ENCODE measurements at places on chromosomes 7 and 10. TPM values are rescaled to one million over a fixed set of nuclear protein-coding genes. Genes with fewer than 3 reads are reported as not detected.

- no peak overlapping the region for H3K27ac ChIP-seq
- H3K36me3 ChIP-seq, result no peaks in the 10 kb centered on the region
- H3K4me3 ChIP-seq, result no peak overlapping the region
- no peaks in the 10 kb centered on the region for H3K27me3 ChIP-seq
Measured at GRCh38 chr7:95863623-95864022, 91.3 kb downstream of the DYNC1I1 start.

DNA sequence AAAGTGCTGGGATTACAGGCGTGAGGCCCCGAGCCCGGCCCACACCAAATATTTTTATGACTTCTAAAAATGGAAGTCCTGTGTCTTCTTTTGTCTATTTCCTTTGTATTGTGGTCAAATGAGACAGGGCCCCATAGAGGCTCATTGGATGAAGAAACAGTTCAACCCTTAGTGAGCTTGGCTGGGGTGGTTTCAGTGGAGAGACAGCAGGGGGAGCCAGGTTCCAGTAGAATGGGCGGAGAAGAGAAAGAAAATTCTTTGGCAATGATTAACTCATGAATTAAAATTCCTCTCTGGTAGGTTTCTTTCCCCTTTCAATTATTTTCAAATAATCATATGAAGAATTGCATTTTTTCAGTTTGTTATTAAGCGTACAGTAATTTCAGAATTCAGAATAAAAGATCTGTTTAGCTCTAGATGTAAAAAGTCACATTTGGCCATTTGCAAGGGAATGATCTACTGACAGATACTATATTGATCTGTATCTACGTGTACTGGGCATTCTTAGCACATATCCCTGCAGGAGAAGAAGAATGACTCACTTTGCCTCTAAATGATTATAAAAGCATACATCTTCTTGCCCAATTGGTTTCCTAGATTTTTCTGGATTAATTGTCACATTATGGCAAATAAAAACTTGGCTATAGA is 43.2 kb downstream of the PNLIPRP3 start:
- peaks cover 1% of the 10 kb centered on the region for H3K27me3 ChIP-seq
- no peak overlapping the region for H3K4me3 ChIP-seq
- H3K4me1 ChIP-seq, result peaks cover 24% of the 10 kb centered on the region
- H3K36me3 ChIP-seq, result no peaks in the 10 kb centered on the region

GRCh38 chr7:25851332-25852210 is 300.4 kb upstream of the NFE2L3 start:
- peaks cover 21% of the 10 kb centered on the region for H3K4me1 ChIP-seq
- H3K27ac ChIP-seq, result no peak overlapping the region
- peak overlapping the region; percentile 84 for H3K4me3 ChIP-seq
- H3K36me3 ChIP-seq, result no peaks in the 10 kb centered on the region

DNA sequence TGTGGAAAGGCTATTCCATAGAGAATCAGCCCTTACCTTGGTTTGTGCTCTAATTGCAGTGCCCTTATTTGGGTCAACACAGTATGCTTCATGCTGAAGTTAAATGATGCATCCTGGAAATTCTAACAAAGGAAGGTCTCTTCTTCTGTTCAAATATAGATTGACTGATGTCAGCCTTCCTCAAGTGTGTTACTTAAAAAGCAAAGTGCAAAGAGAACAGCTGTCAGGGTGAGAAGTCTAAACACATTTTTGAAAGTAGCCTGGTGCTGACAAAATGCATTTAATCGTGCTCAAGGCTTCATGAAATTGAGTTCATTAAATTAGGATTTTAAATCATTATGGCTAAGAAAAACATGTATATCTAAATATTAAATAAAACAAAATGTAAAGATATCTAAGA is 19.5 kb downstream of the AGR2 start:
- H3K27ac ChIP-seq, result no peak overlapping the region
- H3K4me3 ChIP-seq, result no peak overlapping the region
- no peaks in the 10 kb centered on the region for H3K4me1 ChIP-seq
- no peak for DNase-seq
- H3K36me3 ChIP-seq, result peaks cover 22% of the 10 kb centered on the region

- H3K4me1 ChIP-seq, result no peaks in the 10 kb centered on the region
- H3K4me3 ChIP-seq, result no peak overlapping the region
- H3K27me3 ChIP-seq, result peaks cover 4% of the 10 kb centered on the region
- no peaks in the 10 kb centered on the region for H3K36me3 ChIP-seq
- H3K27ac ChIP-seq, result no peak overlapping the region
Measured at GRCh38 chr7:14023342-14023741, 33.9 kb upstream of the ETV1 start.

DNA sequence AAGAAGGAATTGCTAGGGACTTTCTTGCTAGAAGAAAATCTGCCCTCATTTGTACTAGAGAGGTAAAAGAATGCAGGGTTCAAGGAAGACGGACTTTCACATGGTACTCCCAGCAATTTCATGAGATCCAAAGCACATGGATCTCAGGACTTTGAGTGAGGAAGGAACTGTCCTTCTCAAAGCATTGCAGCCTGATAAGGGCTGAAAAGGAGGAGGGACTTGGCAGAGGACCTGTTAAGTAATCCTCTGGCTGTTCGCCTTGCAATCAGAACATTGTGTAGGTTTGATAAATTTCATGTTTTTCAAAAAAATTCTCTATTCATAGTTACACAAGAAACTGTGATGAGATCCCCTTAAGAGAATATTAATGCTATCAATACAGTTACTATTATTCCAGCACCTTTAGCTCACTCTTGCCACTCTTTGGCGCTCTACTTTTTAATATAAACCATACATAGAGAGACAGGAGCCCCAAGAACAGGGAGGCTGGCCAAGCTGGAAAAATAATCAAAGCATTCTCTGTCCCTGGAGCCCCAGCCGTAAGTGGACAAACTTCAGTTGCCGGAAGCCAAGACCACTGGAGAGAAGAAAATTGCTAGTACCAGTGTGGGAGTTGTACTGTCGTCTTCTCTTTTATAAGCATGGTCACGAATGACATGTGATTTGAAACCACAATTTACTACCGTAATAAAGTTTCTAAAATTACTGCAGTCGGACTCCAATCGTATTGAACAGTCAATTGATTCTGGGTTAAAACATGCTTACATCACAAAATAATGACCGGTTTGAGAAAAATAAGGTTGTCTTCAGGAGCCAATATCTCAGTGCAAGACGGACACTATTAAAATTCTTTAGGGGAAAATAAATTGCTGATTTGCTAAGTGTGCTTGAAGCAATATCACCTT is 424.4 kb downstream of the SDK1 start:
- peaks cover 3% of the 10 kb centered on the region for H3K27me3 ChIP-seq
- DNase-seq, result no peak
- no peak overlapping the region for H3K27ac ChIP-seq
- H3K36me3 ChIP-seq, result no peaks in the 10 kb centered on the region

- H3K27ac ChIP-seq, result no peak overlapping the region
- no peaks in the 10 kb centered on the region for H3K36me3 ChIP-seq
- DNase-seq, result no peak
- no peak overlapping the region for H3K4me3 ChIP-seq
- no peaks in the 10 kb centered on the region for H3K4me1 ChIP-seq
Measured at GRCh38 chr7:91864070-91864469, 16.4 kb downstream of the MTERF1 start.

GRCh38 chr10:57786850-57787750 is 480.6 kb downstream of the IPMK start:
- H3K27ac ChIP-seq, result no peak overlapping the region
- peaks cover 3% of the 10 kb centered on the region for H3K4me1 ChIP-seq
- H3K36me3 ChIP-seq, result no peaks in the 10 kb centered on the region
- no peak for DNase-seq
- no peak overlapping the region for H3K4me3 ChIP-seq

GRCh38 chr7:25083201-25083600 is 41.9 kb downstream of the CYCS start:
- no peaks in the 10 kb centered on the region for H3K4me1 ChIP-seq
- no peaks in the 10 kb centered on the region for H3K36me3 ChIP-seq
- H3K27me3 ChIP-seq, result no peaks in the 10 kb centered on the region
- no peak overlapping the region for H3K4me3 ChIP-seq
- no peak overlapping the region for H3K27ac ChIP-seq
- no peak for DNase-seq

GRCh38 chr10:90412582-90412981 is 445.3 kb downstream of the HTR7 start:
- no peaks in the 10 kb centered on the region for H3K27me3 ChIP-seq
- H3K4me3 ChIP-seq, result no peak overlapping the region
- no peak overlapping the region for H3K27ac ChIP-seq
- no peaks in the 10 kb centered on the region for H3K36me3 ChIP-seq

DNA sequence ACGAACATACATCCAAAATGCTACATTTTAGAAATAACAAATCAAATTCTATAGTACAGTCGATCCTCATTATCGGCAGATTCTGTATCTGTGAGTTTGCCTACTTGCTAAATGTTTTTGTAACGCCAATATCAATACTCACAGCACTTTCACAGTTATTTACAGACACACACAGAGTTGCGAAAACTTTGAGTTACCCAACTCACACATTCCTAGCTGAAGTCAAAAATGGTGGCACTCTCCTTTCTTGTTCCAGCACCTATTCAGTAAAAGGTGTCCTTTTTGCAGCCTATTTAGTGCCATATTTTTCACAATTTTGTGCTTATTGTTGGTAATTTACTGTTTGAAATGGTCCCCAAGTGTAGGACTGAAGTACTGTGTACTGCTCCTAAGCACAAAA is 161.7 kb downstream of the AKR1D1 start:
- peaks cover 2% of the 10 kb centered on the region for H3K27me3 ChIP-seq
- H3K4me1 ChIP-seq, result no peaks in the 10 kb centered on the region
- no peak overlapping the region for H3K4me3 ChIP-seq
- no peak for DNase-seq

DNA sequence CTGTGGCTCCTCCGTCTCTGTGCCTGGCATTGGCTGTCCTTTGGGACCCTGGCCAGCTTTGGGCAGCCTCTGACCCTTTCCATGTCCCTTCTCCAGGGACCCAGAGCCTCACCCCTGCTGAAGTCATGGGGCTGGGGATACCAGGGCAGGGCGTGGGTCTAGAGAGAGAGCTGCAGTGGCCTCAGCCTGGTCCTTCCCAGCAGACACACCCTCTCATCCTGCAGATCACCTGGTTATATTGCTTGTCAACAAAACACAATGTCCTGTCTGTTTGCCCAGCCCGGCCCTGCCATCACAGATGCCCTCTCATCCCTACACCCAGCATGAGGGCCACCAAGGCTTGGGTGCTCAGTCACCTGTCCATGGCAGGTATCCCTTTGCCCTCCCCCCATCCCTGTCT is 1.8 kb downstream of the MUC17 start:
- peaks cover 3% of the 10 kb centered on the region for H3K4me1 ChIP-seq
- H3K27ac ChIP-seq, result no peak overlapping the region
- no peak overlapping the region for H3K4me3 ChIP-seq
- peaks cover 5% of the 10 kb centered on the region for H3K27me3 ChIP-seq
- peaks cover 3% of the 10 kb centered on the region for H3K36me3 ChIP-seq

GRCh38 chr10:63166742-63167258 is 33.7 kb downstream of the NRBF2 start:
- H3K27me3 ChIP-seq, result no peaks in the 10 kb centered on the region
- no peak overlapping the region for H3K4me3 ChIP-seq
- H3K27ac ChIP-seq, result no peak overlapping the region
- peaks cover 6% of the 10 kb centered on the region for H3K36me3 ChIP-seq
- peaks cover 6% of the 10 kb centered on the region for H3K4me1 ChIP-seq

- peaks cover 3% of the 10 kb centered on the region for H3K36me3 ChIP-seq
- H3K27ac ChIP-seq, result no peak overlapping the region
- DNase-seq, result no peak
- peaks cover 2% of the 10 kb centered on the region for H3K27me3 ChIP-seq
- peaks cover 29% of the 10 kb centered on the region for H3K4me1 ChIP-seq
Measured at GRCh38 chr7:134742688-134743350, 36.6 kb upstream of the CALD1 start.

GRCh38 chr10:62019013-62019684 is 117.7 kb downstream of the ARID5B start:
- no peak for DNase-seq
- no peak overlapping the region for H3K27ac ChIP-seq
- peaks cover 2% of the 10 kb centered on the region for H3K4me1 ChIP-seq
- no peak overlapping the region for H3K4me3 ChIP-seq

DNA sequence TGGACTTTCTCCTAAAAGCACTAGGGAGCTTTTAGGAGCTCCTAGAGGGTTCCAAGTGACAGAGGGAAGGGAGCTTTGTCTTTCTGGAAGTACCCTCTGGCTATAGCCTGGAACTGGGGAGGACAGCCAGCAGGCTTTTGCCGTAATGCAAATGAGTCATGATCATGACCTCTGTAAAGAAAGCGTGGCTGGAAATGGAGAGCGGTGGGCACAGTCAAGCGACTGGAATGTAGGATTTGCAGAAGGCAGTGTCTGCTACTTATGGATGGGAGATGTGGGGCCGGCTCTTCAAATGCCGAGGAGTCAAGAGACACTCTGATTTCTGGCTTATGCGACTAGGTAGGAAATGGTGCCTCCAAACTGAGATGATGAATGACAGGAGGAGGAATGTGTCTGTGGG is 34.6 kb upstream of the PLPP4 start:
- H3K27ac ChIP-seq, result no peak overlapping the region
- H3K36me3 ChIP-seq, result no peaks in the 10 kb centered on the region
- no peaks in the 10 kb centered on the region for H3K27me3 ChIP-seq
- H3K4me1 ChIP-seq, result no peaks in the 10 kb centered on the region

DNA sequence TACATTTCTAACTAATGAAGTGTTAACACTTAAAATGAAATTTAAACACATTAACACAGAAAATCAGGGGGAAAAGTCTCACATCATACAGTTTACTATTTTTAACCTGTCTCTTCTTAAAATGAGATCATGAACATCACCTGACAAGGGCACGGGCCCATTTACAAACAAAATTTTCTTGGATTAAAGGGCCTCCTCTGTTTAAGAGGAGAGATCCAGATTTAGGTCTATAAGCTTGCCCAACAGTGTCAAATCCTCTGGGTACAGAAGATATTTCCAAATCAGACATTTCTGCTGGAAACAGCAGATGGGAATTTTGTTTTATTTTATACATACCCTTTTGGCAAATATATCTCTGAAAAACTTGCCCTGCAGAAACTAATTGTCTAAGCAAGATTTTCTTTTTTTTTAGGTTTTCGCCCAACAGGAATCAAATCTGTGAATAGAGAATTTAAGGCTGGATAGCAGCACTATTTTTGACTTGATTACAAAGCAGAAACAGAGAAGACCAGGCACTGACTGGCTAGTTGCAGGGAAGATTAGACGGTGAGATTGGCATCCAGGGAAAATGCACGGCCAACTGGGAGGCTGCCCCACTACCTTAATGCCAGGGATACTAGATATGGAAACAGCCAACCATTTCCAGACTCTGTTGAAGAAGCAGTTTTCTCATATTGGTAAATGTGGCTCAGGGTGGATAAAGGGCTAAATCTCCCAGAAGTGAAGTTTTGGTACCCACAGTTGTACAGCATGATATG is 173.4 kb downstream of the LRRN3 start:
- H3K4me1 ChIP-seq, result no peaks in the 10 kb centered on the region
- no peaks in the 10 kb centered on the region for H3K36me3 ChIP-seq
- DNase-seq, result no peak
- no peak overlapping the region for H3K27ac ChIP-seq
- no peak overlapping the region for H3K4me3 ChIP-seq

- DNase-seq, result no peak
- peaks cover 2% of the 10 kb centered on the region for H3K4me1 ChIP-seq
- peaks cover 6% of the 10 kb centered on the region for H3K27me3 ChIP-seq
- H3K27ac ChIP-seq, result no peak overlapping the region
- no peaks in the 10 kb centered on the region for H3K36me3 ChIP-seq
- H3K4me3 ChIP-seq, result no peak overlapping the region
Measured at GRCh38 chr10:101207026-101207425, 22.2 kb downstream of the LBX1 start.

The GRID1 gene
- total RNA-seq, result 0.26 TPM

The CCDC172 gene
- not detected for total RNA-seq

The ASB15 gene
- total RNA-seq, result not detected

The ZNF853 gene
- total RNA-seq, result 7.9 TPM

The LEP gene
- not detected for total RNA-seq

The CFTR gene
- total RNA-seq, result 0.18 TPM

The AS3MT gene
- 1.4 TPM for total RNA-seq

The UPK3B gene
- total RNA-seq, result 0.87 TPM

The SHTN1 gene
- 106 TPM for total RNA-seq

The SFMBT2 gene
- 16.0 TPM for total RNA-seq
